ENCODE measurements at places on chromosomes 3 and 15. TPM values are rescaled to one million over a fixed set of nuclear protein-coding genes. Genes with fewer than 3 reads are reported as not detected.

FRMD5 gene
- 0.54 TPM for total RNA-seq

CFAP92 gene
- total RNA-seq: not detected

C2CD4A gene
- 0.05 TPM for total RNA-seq

LYSMD2 gene
- total RNA-seq: 10.9 TPM

LRRC31 gene
- not detected for total RNA-seq

SLC26A6 gene
- total RNA-seq: 17.7 TPM

SENP7 gene
- total RNA-seq: 5.4 TPM

STAB1 gene
- total RNA-seq: 4.4 TPM

PPP2R3A gene
- 12.3 TPM for total RNA-seq

ARGFX gene
- total RNA-seq: not detected

SEMA3B gene
- total RNA-seq: 4.4 TPM

CHRFAM7A gene
- 0.54 TPM for total RNA-seq

EFCC1 gene
- 0.06 TPM for total RNA-seq

All from cardiac ventricle fibroblast (primary cell).